Stimulated activated CD8-positive, alpha-beta memory T cell treated with anti-CD3 and anti-CD28 coated beads, Interleukin-15, amount 100 ng/mL, for 4 hours (primary cell): ENCODE measurements at places on chromosomes 7 and 10.

- DNase-seq: no peak
Measured at GRCh38 chr7:7486362-7486761, 49.3 kb downstream of the COL28A1 start.

DNA sequence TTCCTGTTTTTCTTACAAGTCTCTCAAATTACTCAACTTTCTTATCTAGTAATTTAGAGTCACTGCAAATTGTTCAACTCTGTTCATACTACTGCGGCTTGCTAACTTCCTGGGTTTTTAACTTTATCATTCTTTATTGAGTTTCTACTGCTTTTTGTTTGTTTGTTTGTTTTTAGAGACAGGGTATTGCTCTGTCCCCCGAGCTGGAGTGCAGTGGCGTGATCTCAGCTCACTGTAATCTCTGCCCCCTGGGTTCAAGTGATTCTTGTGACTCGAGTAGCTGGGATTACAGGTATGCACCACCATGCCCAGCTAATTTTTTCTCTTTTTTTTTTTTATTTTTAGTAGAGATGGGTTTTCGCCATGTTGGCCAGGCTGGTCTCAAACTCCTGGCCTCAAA is 182.9 kb downstream of the TSPAN12 start:
- DNase-seq: no peak

DNA sequence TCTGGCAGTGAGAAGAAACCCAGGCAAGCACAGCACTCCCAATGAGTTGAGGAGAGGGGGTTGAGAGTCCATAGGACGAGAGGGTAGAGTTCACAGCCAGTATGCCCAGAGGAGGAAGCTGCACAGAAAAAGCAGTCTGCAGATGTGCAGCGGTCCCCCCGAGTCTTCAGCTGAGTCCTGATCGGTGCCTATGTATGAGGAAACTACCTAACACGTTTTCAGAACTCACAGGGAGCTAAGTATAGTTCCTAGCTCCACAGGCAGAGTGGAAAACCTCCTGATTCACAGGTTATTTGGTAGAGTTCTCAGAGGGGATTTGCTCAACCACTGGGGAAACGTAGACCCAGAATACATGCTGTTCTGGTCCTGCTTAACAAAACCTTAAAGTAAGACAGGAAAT is 271.3 kb upstream of the CNTNAP2 start:
- DNase-seq: no peak

GRCh38 chr10:133614830-133615580 is 11.6 kb downstream of the FRG2B start:
- no peak for DNase-seq

DNA sequence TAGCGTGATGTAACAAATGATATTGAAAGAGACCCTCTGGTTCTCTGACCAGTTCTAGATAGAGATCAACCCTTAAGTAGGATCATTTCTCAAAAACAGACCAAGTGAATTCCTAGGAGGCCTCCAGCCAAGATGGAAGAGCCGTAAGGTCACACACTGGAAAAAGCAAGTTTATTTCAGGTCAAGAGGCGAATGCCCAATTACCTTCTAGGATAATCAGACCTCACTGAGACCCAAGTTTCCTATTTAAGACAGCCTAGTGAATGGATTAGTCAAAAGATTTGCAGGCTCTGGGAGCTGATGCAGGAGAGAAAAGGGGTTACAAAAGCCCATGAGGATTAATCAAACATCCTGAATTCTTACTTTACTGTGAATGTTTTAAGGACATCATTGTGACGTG is 486.1 kb upstream of the NRP1 start:
- no peak for DNase-seq

DNA sequence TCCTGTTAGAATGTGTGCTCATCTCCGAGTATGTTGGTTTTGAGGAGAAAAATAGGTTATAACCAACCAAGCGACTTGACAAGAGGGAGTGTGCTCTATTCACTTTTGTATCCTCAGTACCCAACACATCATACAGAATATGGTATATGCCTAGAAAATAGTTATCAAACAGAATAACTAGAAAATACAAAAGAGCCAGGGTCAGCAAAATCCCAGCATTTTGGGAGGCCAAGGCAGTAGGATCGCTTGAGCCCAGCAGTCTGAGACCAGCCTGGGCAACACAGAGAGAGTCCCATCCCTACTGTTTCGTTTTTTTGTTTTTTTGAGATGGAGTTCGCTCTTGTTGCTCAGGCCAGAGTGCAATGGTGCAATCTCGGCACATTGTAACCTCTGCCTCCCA is 257.9 kb downstream of the PARD3 start:
- no peak for DNase-seq

- no peak for DNase-seq
Measured at GRCh38 chr7:55593172-55593514, 20.8 kb upstream of the VOPP1 start.
